ENCODE measurements at places on chromosomes 2 and 18.
A peak's percentile ranks its signal among the peaks of the same experiment; 100 is the strongest.

DNA sequence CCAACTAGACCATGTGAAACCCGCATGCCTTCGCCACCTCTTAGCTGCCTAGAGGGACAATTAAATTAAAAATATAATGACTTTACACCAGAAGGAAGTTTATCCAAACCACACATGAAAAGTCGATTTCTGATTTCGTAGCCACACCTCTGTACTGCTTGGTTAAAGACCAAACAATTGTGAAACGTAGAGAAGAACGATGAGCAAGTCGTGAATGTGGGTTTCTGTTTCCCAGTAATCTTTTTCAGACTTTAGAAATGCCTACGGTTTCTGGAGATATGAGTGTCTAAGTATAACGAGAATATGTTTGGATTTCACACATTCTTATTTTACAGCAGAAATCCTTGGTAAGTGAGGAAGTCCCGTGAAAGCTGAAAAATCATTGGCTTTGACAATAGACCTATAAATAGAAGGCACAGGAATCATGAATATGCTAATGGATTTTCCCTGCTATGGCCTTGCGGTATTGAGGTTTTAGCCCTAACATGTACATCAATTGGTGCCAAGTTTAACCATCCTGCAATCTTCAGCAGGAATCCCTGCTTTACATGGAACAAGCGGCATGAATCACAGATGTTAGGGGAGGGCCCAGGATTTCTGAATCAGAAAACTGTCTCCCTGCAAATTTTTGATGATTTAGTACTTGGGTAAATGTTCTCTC lies 105.6 kb downstream of the TTC32 start:
- no peak for DNase-seq

DNA sequence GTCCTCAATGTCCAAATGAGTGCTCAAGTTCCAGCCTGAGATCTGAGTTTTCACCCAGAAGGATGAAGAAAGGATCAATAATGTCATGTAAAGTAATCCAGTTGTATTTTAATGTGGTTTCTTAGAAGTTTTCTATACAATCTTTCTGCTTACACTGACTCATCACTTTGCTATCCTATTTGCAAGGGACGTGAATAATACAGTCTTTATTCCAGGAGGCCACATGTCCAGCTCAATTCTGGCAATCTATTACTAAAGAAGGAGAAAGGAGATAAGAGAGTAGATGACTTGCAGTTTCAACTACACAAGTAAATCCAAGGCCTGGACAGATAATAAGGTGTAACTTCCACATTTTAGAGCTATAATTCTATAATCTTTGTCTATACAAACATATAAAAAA lies 601.1 kb upstream of the SETBP1 start:
- DNase-seq, result no peak

GRCh38 chr2:25358836-25359235 lies 17.1 kb upstream of the DNMT3A start:
- no peak for DNase-seq

- DNase-seq, result no peak
These were observed 174.1 kb downstream of the NEDD4L start for GRCh38 chr18:58218117-58218516.

DNA sequence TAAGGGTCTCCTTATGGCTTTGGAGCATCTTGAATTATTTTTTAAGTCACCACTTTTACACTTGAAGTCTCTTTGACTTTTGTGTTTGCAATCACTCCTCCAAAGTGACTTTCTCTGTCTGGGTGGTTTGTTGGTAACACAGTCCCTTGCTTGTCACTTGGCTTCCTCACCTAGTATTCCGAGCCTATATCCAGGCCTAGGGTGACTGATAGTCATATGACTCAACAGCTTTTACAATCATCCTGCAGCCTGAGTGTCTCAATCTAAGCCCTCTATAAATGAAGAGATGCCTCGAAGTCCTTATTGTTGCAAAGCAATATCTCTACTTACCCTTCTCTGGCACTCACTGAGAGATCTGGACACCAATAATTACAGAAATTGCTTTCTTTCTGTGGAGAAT lies 53.9 kb upstream of the SETBP1 start:
- DNase-seq, result no peak

- DNase-seq, result no peak
These were observed 28.8 kb downstream of the ASAP2 start for GRCh38 chr2:9235147-9236044.

- peak; percentile 4 for DNase-seq
These were observed 267.4 kb downstream of the PHLPP1 start for GRCh38 chr18:62982600-62983251.
